BJ (cell line): ENCODE measurements at places on chromosomes 12 and 14.

GRCh38 chr14:80787876-80788275 lies 153.7 kb downstream of the CEP128 start:
- DNase-seq = no peak

DNA sequence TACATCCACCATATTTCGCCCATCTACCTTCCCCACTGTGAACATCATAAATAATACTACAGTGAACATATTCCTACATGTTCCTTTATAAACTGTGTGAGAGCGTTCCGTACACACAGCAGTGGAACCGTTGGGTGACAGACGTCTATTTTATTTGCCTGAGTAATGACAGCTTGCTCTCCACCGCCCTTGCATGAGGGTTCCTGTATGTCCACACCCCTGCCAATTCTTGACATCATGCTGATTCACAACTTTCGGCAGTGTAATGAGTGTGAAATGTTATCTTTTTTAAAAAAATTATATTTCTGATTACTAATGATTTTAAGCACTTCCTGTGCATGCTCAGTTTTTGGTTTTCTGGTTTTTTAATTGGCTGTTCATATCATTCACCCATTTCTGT lies 4.3 kb upstream of the RAD52 start:
- DNase-seq = peak; percentile 10

- no peak for DNase-seq
Observed at GRCh38 chr12:65663648-65664047, 160.6 kb upstream of the HMGA2 start.

- no peak for DNase-seq
Observed at GRCh38 chr12:120261951-120262851, 3.3 kb downstream of the PXN start.

DNA sequence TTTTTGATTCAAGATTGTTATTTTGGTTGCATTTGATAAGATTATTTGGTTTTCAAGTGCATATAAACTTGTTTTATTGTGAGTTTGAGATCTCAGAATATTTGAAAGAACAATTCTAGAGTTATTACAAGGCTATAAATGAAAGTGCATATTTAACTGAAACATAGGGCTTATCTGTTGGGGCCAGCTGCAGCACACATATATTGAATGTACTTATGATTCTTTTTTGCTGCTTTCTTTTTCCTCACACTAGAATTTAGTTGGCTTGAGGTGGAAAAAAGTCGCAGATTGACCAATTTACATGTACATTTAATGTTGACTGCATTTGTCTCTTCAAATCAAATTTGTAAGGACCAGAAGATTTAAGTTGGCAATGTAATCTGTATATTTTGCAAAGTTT lies 88.0 kb downstream of the PCNX1 start:
- no peak for DNase-seq

DNA sequence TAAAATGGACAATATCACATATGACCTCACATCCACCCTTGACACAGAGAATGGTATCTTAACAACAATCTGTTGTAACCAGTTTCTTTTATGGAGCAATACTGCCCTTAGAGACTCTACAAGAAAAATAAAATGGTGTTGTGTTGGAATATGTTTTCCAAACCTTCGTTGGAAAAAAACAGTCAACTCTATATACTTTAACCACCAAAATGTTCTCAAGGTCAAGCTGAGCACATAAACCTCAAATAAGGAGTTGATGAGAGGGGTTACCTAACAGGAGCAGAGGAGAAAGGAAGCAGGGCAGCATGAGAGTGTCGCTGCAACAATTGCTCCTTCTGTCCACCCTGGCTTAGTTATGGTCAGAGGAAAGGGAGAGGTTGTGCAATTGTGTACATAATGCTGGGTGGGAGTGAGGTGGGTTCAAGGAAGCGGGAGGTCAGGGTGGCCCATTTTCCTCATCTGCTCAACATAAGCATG lies 179.2 kb upstream of the BMP4 start:
- DNase-seq = no peak

DNA sequence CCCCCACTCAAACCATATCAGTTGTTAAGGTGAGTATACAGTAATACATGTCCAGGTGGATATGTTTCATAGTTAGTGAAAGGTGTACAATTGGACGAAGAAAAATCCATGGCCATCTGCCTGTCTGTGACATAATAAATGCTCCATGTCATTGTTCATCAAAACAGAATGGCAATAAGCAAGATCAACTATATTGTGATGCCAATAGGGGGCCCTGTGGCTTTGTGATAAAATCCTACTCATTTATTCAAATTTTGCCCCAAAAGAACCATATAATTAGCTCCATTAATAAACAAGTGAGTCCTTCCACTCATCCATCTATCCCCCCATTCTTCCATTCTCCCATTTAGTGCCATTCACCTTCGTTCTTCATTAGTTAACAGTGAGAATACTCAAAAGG lies 102.0 kb downstream of the MGST1 start:
- no peak for DNase-seq

DNA sequence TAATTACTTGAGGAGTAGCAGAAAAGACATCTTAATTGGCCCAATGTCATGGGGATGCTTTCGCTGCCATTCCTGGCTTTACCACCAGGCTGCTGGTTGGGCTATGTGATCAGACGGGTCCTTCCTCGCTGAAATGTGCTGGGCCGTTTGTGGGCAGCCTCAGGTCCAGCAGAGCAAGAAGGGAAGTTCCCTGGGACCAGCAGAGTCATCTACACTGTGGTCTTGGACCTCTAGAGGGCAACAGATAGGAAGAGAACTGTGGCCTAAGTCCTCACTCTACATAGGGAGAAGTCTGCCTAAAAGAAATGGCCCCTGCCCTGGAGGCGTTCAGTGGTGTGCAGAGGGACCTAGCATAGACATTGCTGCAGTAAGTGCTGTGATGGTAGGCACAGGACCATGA lies 10.9 kb downstream of the EVL start:
- no peak for DNase-seq

GRCh38 chr12:120831648-120832267 lies 72.4 kb downstream of the SPPL3 start:
- DNase-seq = no peak

GRCh38 chr12:45051572-45052125 lies 750 bp upstream of the DBX2 start:
- DNase-seq = no peak

DNA sequence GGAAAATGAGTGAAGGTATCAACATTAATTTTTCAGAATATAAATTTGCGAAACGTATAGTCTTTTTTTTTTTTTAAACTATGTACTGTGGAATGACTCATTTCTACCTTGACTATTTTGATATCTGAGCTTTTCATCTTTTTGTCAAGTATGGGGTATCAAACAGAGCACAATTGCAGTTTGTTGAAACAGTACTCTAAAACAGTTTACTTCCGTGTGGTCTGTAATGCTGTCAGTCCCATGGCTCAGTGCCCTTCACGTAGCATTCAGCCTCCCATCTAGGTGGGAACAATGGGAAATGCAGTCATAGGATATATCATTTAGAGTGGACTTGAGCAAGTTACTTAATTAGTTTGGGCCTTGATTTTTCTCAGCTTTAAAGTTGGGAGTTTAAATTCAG lies 139.5 kb downstream of the ERC1 start:
- no peak for DNase-seq

GRCh38 chr12:5247144-5247543 lies 184.8 kb upstream of the NTF3 start:
- DNase-seq = no peak
